Muscle of leg (tissue), 16 donors: ENCODE measurements at places on chromosomes 1 and 21. TPM values are rescaled to one million over a fixed set of nuclear protein-coding genes. Genes with fewer than 3 reads are reported as not detected.
A peak's percentile ranks its signal among the peaks of the same experiment; 100 is the strongest.

RGS1 gene
- polyA plus RNA-seq, result 3.0 TPM

RBM34 gene
- polyA plus RNA-seq, result 56.5 TPM

DNA sequence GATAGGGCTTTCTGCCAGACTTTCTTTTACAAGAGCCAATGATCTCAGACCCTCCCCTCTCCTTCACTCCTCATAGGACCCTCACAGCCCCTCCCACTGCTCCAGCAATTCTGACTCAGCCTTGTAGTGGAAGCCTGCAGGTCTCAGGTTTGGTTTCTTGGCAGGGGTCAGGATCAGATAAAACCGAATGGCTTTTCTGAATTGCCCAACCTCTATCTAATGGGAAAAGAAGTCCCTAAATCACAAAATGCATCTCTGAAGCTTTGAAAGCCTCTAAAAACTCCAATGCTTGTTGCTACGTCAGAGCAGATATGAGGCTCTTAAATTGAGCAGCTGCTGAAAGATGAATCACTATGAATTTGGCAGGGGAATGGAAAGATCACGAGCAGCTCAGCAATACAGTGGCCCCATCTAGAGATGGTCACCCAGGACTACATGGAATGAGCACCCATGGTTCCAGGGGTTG lies 74.5 kb downstream of the NID1 start:
- DNase-seq, result no peak

DNA sequence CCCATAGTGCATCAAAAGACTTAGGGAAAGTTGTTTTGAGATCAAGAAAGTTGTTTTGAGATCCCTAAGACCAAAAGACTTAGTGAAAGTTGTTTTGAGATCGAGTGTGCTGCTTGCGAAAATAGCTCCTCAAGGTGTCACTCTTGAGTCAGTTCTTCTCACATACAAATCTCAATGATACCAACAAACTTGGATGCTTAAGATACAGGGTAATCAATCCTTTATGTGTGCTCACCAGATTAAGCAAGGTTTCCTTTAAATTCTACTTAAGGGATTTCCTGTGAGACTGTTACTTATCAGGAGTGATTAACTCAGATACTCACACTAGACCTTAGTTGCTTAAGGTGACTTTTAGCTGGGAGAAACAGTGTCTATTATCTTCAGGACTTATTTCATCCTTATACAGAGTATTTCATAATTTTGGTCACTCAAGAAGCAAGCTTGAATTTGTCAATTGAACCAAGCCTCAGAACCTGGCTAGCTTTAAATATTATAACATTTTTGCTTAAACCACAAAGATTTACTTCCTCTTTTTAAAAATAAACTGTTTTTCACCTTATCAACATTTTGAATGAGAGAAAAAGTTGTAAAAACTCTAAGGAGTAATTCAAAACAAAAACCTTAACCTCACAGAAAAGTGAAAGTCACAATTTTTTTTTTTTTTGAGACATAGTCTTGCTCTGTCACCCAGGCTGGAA lies 8.0 kb upstream of the RLF start:
- DNase-seq, result peak; percentile 66

DNA sequence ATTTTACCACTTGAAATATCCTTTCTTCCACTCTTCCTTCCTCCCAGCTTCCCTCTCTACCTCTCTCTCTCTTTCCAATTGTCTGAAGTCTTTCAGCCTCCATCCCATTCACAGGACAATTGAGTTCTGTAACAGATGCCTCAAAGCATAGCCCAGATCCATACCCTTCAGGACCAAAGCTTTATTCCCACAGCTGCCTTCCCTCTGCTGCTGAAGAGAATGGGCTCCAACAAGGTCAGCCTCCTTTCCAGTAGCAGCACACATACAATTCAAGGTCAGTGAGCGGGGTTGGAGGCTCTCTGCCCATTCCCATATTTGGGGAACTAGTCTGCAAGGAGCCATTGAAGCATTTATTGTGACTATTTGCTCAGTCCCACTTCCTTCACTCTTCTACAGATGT lies 179.9 kb downstream of the DPYD start:
- DNase-seq, result no peak

DNA sequence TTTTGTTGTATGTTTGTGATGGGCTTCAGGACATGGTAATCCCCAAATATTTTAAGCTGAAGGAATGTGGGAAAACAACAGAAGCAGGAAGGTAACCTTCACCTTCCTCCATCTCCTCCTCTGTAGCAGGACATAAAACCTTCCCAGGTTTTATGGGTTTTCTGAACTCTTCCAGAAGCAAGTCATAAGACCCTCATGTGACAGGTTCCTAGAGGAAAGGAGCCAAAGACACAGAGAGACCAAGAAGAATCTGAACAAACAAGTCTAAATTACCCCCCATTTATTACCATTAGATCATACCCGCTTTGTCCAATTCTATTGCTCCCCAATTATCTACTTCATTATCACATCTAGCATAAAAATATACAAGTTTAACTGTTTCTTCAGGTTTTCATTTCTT lies 28.8 kb downstream of the SCMH1 start:
- no peak for DNase-seq

- no peak for DNase-seq
Measured at GRCh38 chr1:245677461-245678240, 522.9 kb downstream of the KIF26B start.

DNA sequence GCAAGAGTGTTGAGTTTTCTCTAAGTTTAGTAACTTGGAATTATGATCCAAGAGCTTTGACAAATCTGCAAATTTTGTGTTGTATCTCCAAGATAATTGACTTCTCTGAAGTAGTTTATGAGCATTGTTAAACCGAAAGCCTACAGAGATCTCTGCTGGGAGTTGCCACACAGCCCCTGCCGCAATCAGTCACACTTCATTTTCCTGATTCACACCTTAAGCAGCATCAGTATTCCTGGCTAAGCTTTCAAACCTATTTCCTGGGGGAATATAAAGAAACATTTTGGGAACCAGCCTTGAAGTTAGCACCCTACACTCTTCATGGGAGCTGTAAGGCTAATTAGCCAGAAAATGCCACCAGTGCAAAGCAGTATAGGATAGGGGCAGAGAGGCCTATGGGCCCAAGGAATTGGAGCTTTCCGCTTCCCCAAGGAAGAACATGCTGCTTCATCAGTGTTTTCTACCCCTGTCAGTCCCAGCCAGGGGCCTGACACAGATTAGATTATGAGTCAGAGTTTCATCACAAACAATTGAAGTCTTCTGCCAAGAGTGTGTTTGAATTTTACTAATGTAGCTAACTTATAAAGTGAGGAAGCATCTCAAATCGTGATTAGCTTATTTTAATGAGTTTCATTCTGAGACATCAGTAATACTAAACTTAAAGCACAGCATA lies 23.2 kb upstream of the CACYBP start:
- no peak for DNase-seq
